ENCODE measurements at places on chromosomes 1 and 21. TPM values are rescaled to one million over a fixed set of nuclear protein-coding genes. Genes with fewer than 3 reads are reported as not detected.

The DNALI1 gene
- total RNA-seq = not detected

The TTF2 gene
- total RNA-seq = 126 TPM

The RGS13 gene
- not detected for total RNA-seq

The S100A14 gene
- not detected for total RNA-seq

The ITGB2 gene
- 343 TPM for total RNA-seq

The AMIGO1 gene
- 1.3 TPM for total RNA-seq

The OR14K1 gene
- not detected for total RNA-seq

The MASP2 gene
- total RNA-seq = not detected

The CAPZB gene
- total RNA-seq = 340 TPM

The RIPPLY3 gene
- not detected for total RNA-seq

The IL19 gene
- not detected for total RNA-seq

The CYP4A22 gene
- not detected for total RNA-seq

The KRTAP12-2 gene
- not detected for total RNA-seq

The FAM131C gene
- total RNA-seq = 0.70 TPM

The HHAT gene
- 1.4 TPM for total RNA-seq

The HLX gene
- not detected for total RNA-seq

The SEC16B gene
- total RNA-seq = not detected

The XCL1 gene
- 106 TPM for total RNA-seq

The HSD3B1 gene
- total RNA-seq = not detected

The PLA2G2F gene
- total RNA-seq = not detected

The ZFP69 gene
- 4.2 TPM for total RNA-seq

The C1orf115 gene
- total RNA-seq = 0.13 TPM

The PLA2G5 gene
- total RNA-seq = not detected

The ASCL5 gene
- total RNA-seq = 0.36 TPM

The NBPF3 gene
- 9.4 TPM for total RNA-seq

The MAP1LC3C gene
- not detected for total RNA-seq

The NKAIN1 gene
- total RNA-seq = not detected

The EFNA3 gene
- total RNA-seq = 8.6 TPM

The KHDRBS1 gene
- total RNA-seq = 203 TPM

The CDCA8 gene
- 53.7 TPM for total RNA-seq

All from activated CD8-positive, alpha-beta T cell treated with anti-CD3 and anti-CD28 coated beads for 36 hours (primary cell).